ENCODE measurements at places on chromosomes 2 and 18. TPM values are rescaled to one million over a fixed set of nuclear protein-coding genes. Genes with fewer than 3 reads are reported as not detected.

SUPT7L gene
- 30.1 TPM for total RNA-seq

RESP18 gene
- total RNA-seq, result not detected

ANKRD29 gene
- total RNA-seq, result not detected

GRCh38 chr2:99706735-99707134, 216.9 kb upstream of the REV1 start:
- no peak for DNase-seq
- H3K4me1 ChIP-seq, result peaks cover under 1% of the 10 kb centered on the region
- no peak overlapping the region for H3K4me3 ChIP-seq
- no peak overlapping the region for H3K27ac ChIP-seq

DNA sequence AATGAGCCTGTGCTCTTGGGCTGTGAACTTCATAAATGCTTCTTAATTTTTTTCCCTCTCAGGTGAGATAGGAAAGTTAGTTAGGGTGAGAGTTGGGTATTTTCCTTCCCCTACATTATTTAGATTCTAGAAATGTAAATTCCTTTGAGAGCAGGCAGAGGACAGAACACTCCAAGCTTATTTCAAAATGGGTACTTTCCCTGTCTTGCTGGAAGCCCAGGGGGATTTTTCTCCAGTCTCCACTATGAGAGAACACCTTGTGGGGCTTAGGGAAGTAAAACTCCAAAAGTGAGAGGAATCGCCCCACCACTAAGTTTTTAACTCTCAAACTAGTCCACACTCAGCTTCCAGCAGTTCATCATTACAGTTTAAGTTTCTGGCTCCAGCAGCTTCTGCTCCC, 253.2 kb upstream of the CTAGE1 start:
- H3K36me3 ChIP-seq, result no peaks in the 10 kb centered on the region
- H3K27me3 ChIP-seq, result peaks cover 6% of the 10 kb centered on the region
- no peak overlapping the region for H3K4me3 ChIP-seq
- DNase-seq, result no peak
- no peaks in the 10 kb centered on the region for H3K4me1 ChIP-seq

DNA sequence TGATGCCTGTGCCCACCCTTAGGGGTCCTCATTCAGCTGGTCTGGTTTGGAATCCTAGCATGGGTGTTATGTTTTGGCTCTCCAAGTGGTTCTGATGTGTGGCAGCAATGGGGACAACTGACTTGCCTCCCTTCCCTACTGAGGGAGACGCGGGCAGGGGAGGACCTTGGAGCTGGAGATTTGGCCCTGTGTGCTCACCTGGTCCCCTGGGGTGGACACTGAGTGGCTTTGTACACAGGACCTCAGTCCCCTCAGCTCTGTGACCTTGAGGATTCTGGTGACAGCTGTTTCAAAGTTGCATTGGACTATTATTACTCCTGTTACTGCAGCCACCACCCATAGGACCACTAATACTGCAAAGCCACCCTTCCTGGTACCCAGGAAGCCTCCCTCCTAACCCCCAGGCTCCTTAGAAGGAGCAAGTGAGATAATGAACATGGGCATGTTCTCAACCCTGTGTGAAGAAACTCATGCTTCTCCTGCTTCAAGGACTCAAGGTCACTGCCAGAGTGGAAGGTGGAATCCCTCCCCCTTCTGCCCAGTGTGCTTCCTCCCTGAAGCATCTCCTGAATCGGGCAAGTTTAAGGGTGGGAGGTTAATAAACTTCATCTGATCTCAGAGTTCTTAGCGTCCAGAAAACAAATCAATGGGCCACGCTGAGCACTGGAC, 26.5 kb downstream of the TMEM182 start:
- no peak overlapping the region for H3K27ac ChIP-seq
- no peaks in the 10 kb centered on the region for H3K36me3 ChIP-seq
- H3K4me1 ChIP-seq, result no peaks in the 10 kb centered on the region
- no peaks in the 10 kb centered on the region for H3K27me3 ChIP-seq

DNA sequence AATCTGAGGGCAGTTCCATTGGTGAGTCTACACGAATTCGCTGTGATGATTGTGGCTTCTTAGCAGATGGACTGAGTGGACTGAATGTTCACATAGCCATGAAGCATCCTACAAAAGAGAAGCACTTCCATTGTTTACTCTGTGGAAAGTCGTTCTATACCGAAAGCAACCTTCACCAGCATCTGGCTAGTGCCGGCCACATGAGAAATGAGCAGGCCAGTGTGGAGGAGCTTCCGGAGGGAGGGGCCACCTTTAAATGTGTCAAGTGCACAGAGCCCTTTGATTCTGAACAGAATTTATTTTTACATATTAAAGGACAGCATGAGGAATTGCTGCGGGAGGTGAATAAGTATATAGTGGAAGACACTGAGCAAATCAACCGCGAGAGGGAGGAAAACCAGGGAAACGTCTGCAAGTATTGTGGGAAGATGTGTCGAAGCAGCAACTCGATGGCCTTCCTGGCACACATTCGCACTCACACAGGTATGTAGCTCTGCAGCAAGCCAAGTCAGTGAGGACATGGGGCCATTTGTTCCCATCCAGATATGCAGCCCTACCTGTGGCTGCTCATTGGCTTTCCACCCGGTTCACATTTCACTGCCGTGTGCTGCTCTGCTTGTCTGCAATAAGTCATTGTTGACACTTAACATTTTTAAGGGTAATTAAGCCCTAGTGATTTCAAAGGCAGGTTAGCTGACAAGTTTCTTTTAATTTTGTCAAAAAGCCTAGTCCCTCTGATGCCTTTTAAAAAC, 37.7 kb downstream of the ZNF407 start:
- peaks cover 32% of the 10 kb centered on the region for H3K36me3 ChIP-seq
- H3K4me1 ChIP-seq, result peaks cover 26% of the 10 kb centered on the region
- no peaks in the 10 kb centered on the region for H3K27me3 ChIP-seq
- H3K4me3 ChIP-seq, result no peak overlapping the region
- H3K27ac ChIP-seq, result no peak overlapping the region
